PC-9 (cell line): ENCODE measurements at places on chromosomes 4 and X.
A peak's percentile ranks its signal among the peaks of the same experiment; 100 is the strongest.

- no peak for DNase-seq
Observed at GRCh38 chrX:65755786-65756185, 88.3 kb downstream of the MSN start.

GRCh38 chr4:124854968-124855367 lies 142.4 kb upstream of the ANKRD50 start:
- DNase-seq, result no peak

DNA sequence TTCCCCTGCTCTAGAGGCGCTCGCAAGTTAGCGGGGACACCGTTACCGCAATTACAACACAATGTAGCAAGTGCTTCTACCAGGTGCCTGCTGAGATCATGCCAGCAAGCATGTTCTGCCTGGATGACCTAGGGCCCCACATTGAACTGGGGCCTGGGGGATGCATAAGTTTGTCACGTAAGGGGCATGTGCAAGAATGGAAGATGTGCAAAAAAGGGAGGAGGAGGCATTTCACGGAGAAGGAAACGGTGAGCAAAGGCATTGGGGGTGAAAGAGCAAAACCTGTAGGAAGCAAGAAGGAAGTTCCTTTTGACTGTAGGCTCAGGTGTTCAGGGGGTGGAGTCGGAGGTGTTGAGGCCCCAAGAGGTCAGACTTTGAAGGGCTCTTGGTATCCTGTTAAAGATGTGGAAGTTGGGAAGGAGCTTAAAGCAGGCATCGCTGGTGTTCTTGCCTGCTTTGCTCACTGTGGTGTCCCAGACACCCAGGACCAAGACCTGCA lies 602 bp upstream of the SCARB2 start:
- peak; percentile 16 for DNase-seq

DNA sequence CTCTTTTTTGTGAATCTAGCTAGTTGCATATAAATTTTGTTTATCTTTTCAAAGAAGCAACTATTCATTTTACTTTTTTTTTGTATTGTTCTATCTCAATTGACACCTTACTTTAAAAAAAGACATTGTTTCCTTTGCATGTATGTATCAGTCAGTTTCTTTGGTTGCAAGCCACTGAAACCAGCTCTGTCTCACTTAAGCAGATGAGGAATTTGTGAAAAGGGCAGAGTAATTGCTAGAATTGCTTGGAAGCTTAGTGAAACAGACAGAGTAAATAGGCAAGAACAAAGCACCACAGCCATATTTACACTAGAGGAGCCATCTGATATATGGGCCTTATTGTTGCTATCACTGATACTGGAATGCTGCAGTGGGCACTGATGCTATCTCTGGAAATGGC lies 231.4 kb upstream of the KLF8 start:
- DNase-seq, result no peak

GRCh38 chr4:55051532-55051931 lies 73.9 kb downstream of the KDR start:
- DNase-seq, result no peak

DNA sequence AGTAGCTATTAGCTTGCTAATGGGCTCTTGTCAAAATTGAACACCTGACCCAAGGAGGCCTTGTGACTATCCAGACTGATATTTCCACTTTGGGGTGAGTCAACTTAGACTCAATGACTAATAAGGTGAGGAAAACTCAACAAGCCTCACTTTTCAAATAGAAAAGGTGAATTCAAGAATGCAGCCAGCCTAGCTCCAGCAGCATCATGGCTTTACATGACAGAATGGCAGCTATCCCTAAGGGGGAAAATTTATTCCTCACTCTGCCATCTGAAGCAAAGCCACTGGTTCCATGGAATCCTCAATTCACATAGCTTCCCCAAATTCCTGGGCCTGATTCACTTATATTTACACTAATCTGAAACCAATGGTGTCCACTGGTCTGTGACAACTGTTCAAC lies 29.1 kb upstream of the RAB9B start:
- no peak for DNase-seq

- peak; percentile 34 for DNase-seq
Observed at GRCh38 chrX:68894513-68895340, 65.9 kb downstream of the EFNB1 start.

DNA sequence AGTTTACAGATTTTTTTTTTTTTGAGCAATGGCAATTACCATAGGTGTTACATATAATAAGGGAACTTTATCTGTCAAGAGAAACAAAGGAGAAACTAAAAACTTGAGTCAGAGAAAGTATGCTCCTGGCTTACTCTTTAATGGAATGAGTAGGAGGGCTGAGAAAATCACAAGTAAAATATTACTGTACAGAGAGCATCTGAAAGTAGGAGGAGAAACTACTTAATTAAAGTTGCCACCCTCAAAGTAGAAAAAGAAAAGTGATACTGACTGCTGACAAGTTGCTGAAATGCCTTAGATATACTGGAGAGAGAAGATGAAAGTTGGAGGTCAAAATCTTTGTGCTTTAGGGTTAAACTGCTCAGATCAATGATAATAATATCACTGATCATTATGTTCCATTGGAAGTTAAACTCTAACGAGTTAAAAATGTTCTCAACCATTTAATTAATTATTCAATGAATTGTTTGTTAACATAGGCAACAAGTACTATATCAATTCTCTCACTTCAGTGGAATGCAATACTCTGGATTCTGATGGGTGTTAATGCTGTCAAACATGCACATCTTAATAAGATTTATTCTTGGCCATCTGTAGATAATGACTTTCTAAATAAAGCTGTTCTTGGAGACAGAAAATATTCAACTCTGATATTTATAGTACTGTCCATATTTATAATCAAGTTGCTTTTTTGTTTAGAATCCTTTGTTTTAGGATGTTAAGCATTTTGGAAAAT lies 61.2 kb upstream of the CAMK2D start:
- DNase-seq, result no peak

DNA sequence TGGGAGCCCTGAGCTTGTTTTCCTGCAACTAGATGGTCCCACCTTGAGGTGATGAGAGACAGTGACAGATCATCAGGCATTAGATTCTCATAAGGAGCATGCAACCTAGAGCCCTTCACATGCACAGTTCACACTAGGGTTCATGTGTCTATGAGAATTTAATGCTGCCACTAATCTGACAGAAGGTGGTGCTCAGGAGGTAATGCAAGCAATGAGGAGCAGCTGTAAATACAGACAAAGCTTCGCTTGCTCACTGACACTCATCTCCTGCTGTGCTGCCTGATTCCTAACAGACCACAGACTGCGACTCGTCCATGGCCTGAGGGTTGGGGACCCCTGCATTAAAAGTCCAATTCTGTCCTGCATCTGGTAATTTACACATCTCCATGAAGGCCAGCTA lies 141.6 kb downstream of the KCNIP4 start:
- no peak for DNase-seq

GRCh38 chr4:114025176-114025777 lies 45.8 kb upstream of the ARSJ start:
- no peak for DNase-seq

GRCh38 chrX:8183346-8183745 lies 12.3 kb upstream of the VCX2 start:
- no peak for DNase-seq

DNA sequence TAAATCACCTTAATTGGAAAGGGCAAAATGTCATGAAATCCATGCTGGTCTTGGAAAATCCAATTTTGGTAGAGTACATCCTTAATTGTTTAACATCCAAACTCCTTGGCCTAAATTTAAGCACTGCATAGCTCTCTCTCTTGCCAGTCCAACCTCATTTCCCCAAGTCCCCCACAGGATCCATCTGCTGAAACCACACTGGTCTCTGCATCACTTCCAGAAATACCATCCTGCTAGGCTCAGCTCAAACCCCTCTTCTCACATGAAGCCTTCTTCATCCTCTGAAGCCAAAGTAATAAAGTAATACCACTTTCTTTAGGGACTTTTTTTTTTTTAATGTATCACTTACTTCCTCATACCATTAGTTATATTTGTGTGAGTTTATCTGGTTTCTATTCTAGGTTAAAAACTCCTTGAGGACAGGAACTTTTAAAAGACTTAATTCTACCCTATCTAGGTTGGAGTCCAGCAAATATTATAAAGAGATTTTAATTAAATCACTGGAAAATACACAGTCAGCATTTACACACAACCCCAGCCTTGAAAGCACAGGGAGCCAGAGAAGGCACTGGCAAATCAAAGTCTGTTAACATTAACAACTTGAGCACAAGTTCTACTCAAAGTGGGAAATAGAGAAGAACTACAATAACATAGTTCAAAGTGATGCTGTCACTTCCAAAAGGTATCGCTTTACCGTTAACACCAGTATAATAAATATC lies 16.7 kb upstream of the KLF3 start:
- no peak for DNase-seq
